ENCODE measurements at places on chromosomes 4 and X. TPM values are rescaled to one million over a fixed set of nuclear protein-coding genes. Genes with fewer than 3 reads are reported as not detected.

Gene ACE2
- polyA plus RNA-seq = not detected

Gene CTAG1B
- not detected for polyA plus RNA-seq

Gene ZDHHC15
- not detected for polyA plus RNA-seq

Gene PRDM8
- polyA plus RNA-seq = 20.0 TPM

Gene CXCL11
- not detected for polyA plus RNA-seq

Gene SPANXA1
- polyA plus RNA-seq = not detected

Gene MGAT4D
- not detected for polyA plus RNA-seq

Gene MBNL3
- polyA plus RNA-seq = 17.3 TPM

GRCh38 chr4:157115613-157116335 lies 39.8 kb downstream of the GLRB start:
- H3K36me3 ChIP-seq = no peaks in the 10 kb centered on the region
- H3K4me3 ChIP-seq = no peak overlapping the region
- H3K27me3 ChIP-seq = no peaks in the 10 kb centered on the region
- no peak overlapping the region for H3K27ac ChIP-seq
- DNase-seq = no peak
- no peaks in the 10 kb centered on the region for H3K4me1 ChIP-seq

GRCh38 chrX:74593593-74593992 lies 20.8 kb downstream of the RLIM start:
- H3K4me1 ChIP-seq = no peaks in the 10 kb centered on the region
- DNase-seq = no peak
- peaks cover 45% of the 10 kb centered on the region for H3K36me3 ChIP-seq
- no peak overlapping the region for H3K27ac ChIP-seq
- no peaks in the 10 kb centered on the region for H3K27me3 ChIP-seq

DNA sequence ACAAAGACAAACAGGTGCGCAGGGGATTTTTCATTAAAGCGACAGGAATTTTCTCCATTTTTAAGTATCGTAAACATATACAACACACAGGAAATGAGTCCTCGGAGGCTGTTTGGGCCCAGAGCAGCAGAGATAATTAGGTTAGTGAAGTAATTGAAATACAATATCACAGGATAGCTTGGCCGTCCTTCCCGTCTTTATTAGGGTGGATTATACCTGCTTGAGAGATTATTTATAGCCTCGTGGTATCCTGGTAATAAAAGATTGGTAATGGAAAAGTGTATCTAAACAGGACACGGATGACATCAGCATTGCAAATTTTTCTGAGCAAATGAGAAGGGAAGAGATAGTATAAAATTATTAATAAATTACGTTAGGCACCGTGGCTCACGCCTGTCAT lies 68.2 kb downstream of the CRLF2 start:
- no peaks in the 10 kb centered on the region for H3K36me3 ChIP-seq
- H3K4me3 ChIP-seq = no peak overlapping the region
- DNase-seq = no peak
- H3K27me3 ChIP-seq = no peaks in the 10 kb centered on the region

- H3K27me3 ChIP-seq = no peaks in the 10 kb centered on the region
- H3K36me3 ChIP-seq = no peaks in the 10 kb centered on the region
- H3K4me3 ChIP-seq = no peak overlapping the region
Observed at GRCh38 chr4:3255611-3256186, 6.7 kb downstream of the MSANTD1 start.

DNA sequence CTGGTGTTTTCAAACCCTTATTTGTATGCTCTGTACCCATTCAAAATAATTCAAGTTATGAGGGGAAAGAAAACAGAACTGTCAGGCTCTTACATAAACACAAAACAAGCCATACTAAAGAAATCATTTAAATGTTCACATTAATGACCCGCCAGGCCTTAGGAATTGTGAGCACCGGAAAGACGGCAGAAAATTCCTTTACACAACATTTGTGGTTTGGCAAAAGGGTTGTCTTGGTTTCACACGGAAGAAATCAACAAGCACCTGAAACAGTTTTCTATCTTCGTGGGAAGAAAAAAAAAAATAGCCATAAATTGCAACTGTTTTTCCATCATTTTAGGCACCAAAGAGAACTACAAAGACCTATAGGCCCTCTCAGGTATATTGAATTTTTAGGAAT lies 188.5 kb upstream of the FTHL17 start:
- no peak overlapping the region for H3K4me3 ChIP-seq
- no peak for DNase-seq
- H3K36me3 ChIP-seq = no peaks in the 10 kb centered on the region
- H3K27ac ChIP-seq = no peak overlapping the region
- H3K27me3 ChIP-seq = no peaks in the 10 kb centered on the region
- H3K4me1 ChIP-seq = no peaks in the 10 kb centered on the region

- H3K27me3 ChIP-seq = no peaks in the 10 kb centered on the region
- no peak overlapping the region for H3K27ac ChIP-seq
- H3K4me1 ChIP-seq = no peaks in the 10 kb centered on the region
- H3K4me3 ChIP-seq = no peak overlapping the region
- no peak for DNase-seq
- H3K36me3 ChIP-seq = no peaks in the 10 kb centered on the region
Observed at GRCh38 chr4:8058031-8058479, 100.6 kb downstream of the ABLIM2 start.

Data from B cell (primary cell).